ENCODE measurements at places on chromosomes 1 and 21. TPM values are rescaled to one million over a fixed set of nuclear protein-coding genes. Genes with fewer than 3 reads are reported as not detected.

DNA sequence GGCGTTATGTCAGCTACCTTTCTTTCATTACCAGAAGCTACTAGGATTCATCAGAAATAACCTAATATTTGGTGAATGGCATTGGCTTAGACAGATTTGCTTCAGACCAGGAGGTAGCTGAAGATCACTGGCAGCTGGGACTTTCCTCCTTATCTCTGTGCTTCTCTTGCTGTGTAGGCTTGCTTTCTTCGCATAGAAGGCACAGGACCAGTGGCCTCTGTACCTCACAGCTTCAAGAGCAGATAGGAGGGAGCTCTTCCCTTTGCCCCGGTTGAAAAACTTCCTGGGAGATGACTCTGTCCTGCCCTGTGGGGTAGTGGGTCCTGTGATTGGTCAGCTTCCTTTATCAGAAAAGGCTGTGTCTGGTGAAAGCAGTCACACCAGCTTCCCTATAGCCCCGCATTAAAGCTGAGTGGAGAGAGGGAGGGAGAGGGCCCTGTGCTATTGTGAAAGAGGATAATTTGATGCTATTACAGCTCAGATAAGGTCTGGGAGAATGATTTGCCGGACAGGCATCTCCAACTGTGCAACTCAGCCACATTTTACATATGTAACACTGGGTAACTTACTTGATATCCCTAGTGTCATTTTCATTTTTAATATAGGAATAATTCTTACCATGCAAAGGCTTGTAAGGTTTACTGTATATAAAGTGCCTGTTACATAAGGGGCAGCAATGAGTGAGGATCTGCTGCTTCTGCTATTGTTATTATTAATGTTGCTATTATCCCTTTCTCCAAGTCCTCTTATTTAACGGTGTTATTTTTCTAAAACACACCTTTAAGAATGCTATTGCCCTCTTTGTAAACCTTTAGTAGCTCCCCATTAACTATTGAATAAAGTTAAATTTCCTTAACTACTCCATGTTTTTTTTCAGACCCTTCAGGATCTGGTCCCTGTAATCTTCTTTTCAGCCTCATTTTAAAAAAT, 31.6 kb downstream of the OSBPL9 start:
- H3K27me3 ChIP-seq, result no peaks in the 10 kb centered on the region
- no peak overlapping the region for H3K4me3 ChIP-seq
- DNase-seq, result peak; percentile 93

DNA sequence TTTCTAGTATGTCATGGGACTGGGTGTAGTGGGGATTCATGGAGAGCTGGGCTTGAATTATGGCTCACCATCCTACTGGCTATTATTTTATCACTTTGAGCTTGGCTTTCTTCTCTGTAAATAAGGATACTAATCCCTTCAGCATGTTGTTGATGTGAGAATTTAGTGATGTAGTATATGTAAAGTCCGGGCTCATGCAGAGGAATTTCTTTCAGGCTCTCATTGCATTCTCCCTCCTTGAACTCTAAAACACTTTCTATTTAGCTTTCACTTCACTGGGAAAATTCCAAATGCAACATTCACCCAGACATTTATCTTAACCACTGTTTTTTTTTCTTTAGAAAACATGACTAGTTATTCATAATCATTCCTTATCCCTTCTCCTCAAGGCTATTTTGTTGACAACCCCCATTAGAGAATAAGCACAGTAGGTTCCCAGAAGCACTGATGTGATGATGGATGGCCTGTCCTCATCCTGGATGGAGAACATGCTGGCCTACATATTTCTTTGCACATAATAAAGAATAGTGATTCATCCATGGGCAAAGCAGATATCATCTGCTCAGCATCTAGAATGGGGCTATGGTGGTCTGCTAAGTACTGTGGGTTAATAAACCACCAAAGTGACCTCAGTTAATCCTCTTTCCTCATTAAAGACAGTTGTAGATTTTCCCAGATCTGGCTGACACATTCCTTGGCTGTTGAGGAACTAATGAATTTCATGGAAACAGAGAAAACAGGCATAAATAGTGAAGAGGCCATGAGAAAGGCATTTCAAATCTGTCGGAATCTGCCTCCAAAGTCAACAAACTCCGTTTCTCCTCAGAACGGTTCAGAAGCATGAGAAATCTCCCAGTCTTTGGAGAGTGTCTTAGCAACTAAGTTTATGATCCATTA, 68.0 kb upstream of the CYP2J2 start:
- no peaks in the 10 kb centered on the region for H3K4me1 ChIP-seq
- H3K27ac ChIP-seq, result no peak overlapping the region
- no peak for DNase-seq
- no peaks in the 10 kb centered on the region for H3K36me3 ChIP-seq
- no peak overlapping the region for H3K4me3 ChIP-seq
- H3K27me3 ChIP-seq, result no peaks in the 10 kb centered on the region

Gene NTPCR
- 45.9 TPM for polyA plus RNA-seq

GRCh38 chr1:7389201-7389905, 381.7 kb upstream of the VAMP3 start:
- H3K27me3 ChIP-seq, result no peaks in the 10 kb centered on the region
- H3K36me3 ChIP-seq, result no peaks in the 10 kb centered on the region
- DNase-seq, result no peak
- no peak overlapping the region for H3K27ac ChIP-seq

DNA sequence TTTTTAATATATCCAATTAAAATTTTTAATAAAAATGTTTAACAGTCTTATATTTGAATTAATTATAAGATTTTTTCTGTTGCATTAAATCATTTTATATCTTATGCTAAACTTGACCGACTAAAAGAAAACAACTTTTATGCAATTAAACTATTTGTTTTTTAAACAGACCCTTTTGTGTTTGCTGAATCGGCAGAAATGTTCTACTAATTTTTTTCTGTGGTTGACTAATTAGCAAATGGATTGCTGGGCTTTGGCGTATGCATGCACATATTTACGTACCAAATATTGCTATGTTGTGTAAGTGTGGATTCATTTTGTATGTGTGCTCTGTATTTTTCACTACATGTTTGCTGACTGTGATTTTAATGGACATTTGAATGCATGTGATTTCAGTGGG, 174.8 kb downstream of the PBX1 start:
- no peaks in the 10 kb centered on the region for H3K27me3 ChIP-seq
- no peak overlapping the region for H3K4me3 ChIP-seq
- H3K27ac ChIP-seq, result no peak overlapping the region
- no peak for DNase-seq
- peaks cover 16% of the 10 kb centered on the region for H3K4me1 ChIP-seq
- H3K36me3 ChIP-seq, result no peaks in the 10 kb centered on the region

DNA sequence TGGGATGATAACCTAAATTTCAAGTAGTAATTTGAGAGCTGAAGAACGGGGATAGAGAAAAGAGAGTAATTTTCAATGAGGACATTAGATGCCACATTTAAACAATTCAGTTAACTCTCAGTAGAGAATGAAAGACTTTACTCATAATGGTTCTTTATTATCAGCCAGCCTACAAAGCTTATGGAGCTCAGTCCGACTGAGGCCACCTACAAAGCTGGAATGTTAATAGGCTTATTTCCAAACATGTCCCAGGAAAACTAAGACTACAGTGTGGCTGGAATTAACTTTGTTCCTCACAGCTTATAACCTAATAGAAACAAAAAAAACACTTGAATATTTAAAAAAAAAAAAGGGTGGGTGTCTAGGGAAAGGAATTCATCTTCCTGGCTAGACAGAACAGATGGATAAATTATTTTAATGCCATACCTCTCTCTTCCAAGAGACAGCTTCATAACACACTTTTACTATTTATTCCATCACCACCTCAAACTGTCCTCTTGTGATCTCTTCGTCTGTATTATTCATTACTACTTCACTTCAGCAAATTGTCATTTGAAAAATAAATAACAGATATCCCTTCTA, 9.8 kb downstream of the SLC19A2 start:
- H3K4me1 ChIP-seq, result no peaks in the 10 kb centered on the region
- H3K4me3 ChIP-seq, result no peak overlapping the region
- no peak overlapping the region for H3K27ac ChIP-seq
- no peaks in the 10 kb centered on the region for H3K27me3 ChIP-seq

DNA sequence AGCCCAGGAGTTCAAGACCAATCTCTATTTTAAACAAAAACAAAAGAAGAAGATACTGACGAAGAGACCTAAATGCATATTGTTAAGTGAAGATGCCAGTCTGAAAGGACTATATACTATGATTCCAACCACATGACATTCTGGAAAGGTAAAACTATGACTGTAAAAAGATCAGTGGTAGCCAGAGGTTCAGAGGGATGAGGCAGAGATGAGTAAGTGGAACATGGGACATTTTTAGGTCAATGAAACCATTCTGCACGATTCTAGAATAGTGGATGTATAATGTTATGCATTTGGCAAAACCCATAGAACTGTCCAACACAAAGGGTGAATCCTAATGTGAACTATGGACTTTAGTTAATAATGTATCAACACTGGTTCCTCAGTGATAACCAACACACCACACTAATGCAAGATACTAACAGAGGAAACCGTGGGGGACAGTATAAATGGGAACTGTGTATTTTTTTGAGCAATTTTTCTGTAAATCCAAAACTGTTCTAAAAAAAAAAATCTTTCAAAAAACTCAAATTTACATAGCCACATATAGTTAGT, 8.2 kb downstream of the RC3H1 start:
- H3K27me3 ChIP-seq, result no peaks in the 10 kb centered on the region
- peaks cover 3% of the 10 kb centered on the region for H3K4me1 ChIP-seq
- H3K36me3 ChIP-seq, result no peaks in the 10 kb centered on the region
- DNase-seq, result no peak
- H3K27ac ChIP-seq, result no peak overlapping the region
- no peak overlapping the region for H3K4me3 ChIP-seq

DNA sequence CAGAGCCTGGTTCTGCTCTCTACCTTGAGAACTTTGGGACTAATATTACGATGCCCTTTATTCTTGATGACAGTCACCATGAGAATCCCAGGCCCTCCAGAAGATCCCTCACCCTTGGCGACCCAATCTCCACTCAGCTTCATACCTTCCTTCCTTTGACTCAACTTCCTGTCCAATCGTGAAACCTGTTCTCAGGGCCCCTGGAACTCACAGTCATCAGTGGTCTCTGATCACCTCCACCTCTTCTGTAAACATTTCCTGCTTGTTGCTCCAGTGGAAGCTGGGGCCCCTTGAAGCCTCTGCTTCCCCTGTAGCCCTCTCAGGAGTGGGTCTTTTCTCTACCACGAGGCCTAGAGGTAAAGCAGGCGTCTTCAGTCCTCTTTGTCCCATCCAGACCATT, 79.1 kb downstream of the MRPS6 start:
- DNase-seq, result no peak
- H3K36me3 ChIP-seq, result no peaks in the 10 kb centered on the region
- no peaks in the 10 kb centered on the region for H3K27me3 ChIP-seq
- H3K27ac ChIP-seq, result no peak overlapping the region
- H3K4me3 ChIP-seq, result no peak overlapping the region

DNA sequence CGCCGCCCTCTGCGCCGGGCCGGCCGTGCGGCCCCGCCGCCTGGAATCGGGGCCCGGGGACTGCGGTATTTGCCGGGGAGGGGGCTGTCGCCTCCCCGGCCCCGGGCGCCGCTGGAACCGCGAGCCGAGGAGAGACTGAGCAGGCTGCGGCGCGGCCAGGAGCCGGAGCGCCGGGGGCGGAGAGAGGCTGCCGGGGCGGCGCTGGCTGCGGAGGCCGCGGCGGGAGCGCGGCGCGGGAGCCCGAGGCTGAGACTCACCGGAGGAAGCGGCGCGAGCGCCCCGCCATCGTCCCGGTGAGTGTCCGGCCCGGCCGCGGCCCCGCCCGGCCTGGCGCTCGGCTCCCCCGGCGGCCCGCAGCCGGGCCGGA, 746 bp downstream of the DYRK1A start:
- H3K27ac ChIP-seq, result peak overlapping the region; percentile 98
- DNase-seq, result no peak
- no peaks in the 10 kb centered on the region for H3K36me3 ChIP-seq
- peaks cover 3% of the 10 kb centered on the region for H3K4me1 ChIP-seq
- H3K4me3 ChIP-seq, result peak overlapping the region; percentile 82
- H3K27me3 ChIP-seq, result no peaks in the 10 kb centered on the region

Gene VAMP3
- 113 TPM for polyA plus RNA-seq

- peaks cover 4% of the 10 kb centered on the region for H3K4me1 ChIP-seq
- no peak for DNase-seq
- peaks cover 8% of the 10 kb centered on the region for H3K27me3 ChIP-seq
- H3K4me3 ChIP-seq, result no peak overlapping the region
- no peaks in the 10 kb centered on the region for H3K36me3 ChIP-seq
These were observed 27.7 kb downstream of the MYOG start for GRCh38 chr1:203057911-203058675.

DNA sequence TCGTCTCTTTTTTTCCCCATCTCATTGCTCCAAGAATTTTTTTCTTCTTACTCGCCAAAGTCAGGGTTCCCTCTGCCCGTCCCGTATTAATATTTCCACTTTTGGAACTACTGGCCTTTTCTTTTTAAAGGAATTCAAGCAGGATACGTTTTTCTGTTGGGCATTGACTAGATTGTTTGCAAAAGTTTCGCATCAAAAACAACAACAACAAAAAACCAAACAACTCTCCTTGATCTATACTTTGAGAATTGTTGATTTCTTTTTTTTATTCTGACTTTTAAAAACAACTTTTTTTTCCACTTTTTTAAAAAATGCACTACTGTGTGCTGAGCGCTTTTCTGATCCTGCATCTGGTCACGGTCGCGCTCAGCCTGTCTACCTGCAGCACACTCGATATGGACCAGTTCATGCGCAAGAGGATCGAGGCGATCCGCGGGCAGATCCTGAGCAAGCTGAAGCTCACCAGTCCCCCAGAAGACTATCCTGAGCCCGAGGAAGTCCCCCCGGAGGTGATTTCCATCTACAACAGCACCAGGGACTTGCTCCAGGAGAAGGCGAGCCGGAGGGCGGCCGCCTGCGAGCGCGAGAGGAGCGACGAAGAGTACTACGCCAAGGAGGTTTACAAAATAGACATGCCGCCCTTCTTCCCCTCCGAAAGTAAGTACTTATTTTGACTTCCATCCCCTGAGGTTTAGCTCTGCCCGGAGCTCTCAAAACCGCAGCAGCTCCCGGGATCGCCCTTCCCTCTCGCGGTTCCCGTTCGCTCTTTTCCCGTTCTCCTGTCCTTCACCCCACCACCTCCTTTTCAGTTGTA, 1.5 kb downstream of the TGFB2 start:
- H3K27me3 ChIP-seq, result peaks cover 54% of the 10 kb centered on the region
- H3K36me3 ChIP-seq, result no peaks in the 10 kb centered on the region
- H3K4me3 ChIP-seq, result peak overlapping the region; percentile 66
- H3K4me1 ChIP-seq, result peaks cover 11% of the 10 kb centered on the region
- DNase-seq, result no peak

DNA sequence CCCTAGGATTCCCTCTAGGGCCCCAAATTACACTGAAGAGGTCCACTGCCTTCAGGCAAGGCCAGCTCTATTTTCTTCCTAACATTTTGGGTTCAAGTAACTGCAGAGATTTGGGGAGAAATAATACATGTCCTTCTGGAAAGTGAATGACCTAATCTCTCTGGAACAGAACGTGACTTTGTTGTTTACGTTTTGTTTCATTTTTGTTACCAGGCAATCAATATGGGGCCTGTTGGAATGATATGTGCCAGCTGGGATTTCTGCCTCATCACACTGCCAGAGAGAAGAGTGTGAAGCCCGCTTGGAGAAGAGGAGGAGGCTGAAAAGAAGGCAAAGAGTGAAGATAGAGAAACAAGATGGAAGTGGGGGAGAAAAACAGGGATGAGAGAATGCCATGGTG, 116.7 kb downstream of the FASLG start:
- no peak overlapping the region for H3K4me3 ChIP-seq
- H3K36me3 ChIP-seq, result no peaks in the 10 kb centered on the region
- H3K27ac ChIP-seq, result no peak overlapping the region
- H3K4me1 ChIP-seq, result no peaks in the 10 kb centered on the region
- no peak for DNase-seq

Gene OVAAL
- not detected for polyA plus RNA-seq

Gene PIGR
- polyA plus RNA-seq, result 23.7 TPM

All from large intestine (tissue), 12 donors.